ENCODE measurements at places on chromosomes 6 and 20.

- DNase-seq = no peak
Measured at GRCh38 chr20:13059398-13060136, 50.8 kb downstream of the SPTLC3 start.

GRCh38 chr6:137775720-137776119, 91.3 kb upstream of the TNFAIP3 start:
- no peak for DNase-seq

DNA sequence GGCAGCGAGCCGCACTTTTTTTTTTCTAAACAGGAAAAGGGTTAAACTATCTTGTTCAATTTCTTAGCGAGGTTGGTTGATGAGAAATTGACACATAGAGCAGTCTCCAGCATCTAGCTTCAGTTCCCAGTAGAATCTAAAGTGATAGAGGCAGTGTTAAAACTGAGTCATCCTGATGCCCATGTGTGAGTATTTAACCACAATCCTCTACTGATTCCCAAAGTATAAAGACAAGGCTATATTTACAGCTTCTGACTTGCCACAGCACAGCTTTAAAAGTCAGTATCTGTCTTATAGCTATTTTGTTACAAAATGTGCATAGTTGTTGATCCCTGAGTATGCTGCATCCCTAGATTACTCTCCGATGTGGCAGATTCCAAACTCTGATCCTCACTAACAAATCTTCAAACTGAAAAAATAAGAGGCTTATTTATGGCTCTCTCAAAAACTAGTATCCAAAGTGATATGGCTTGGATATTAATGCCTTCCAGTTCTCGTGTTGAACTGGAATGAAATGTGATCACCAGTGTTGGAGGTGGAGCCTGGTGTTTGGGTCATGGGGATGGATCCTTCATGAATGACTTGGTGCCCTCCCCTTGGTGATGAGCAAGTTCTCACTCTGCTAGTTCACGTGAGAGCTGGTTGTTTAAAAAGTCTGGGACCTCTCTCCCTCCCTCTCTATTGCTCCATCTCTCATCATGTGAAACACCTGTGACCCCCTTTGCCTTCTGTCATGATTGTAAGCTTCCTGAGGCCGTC, 13.1 kb upstream of the POPDC3 start:
- no peak for DNase-seq

DNA sequence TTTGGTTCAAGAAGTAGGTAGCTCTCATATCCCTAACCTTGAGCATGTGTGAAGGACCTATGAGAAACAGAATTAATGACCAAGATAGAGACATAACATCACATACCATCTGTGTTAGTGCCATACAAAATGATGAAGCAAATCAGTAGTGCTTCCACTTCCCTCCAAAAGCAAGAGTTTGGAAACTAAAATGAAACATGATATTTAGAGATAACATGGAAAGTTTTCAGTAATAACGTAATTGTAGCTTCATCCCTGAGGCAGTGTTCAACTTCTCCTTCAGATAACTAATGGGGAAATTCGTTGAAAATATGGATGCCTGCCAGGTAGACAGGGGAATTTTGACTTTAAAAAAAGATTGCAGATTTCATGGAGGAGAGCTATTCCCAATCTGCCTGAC, 248.4 kb upstream of the IRAK1BP1 start:
- no peak for DNase-seq

- no peak for DNase-seq
Measured at GRCh38 chr20:52096117-52096516, 95.5 kb downstream of the ZFP64 start.

DNA sequence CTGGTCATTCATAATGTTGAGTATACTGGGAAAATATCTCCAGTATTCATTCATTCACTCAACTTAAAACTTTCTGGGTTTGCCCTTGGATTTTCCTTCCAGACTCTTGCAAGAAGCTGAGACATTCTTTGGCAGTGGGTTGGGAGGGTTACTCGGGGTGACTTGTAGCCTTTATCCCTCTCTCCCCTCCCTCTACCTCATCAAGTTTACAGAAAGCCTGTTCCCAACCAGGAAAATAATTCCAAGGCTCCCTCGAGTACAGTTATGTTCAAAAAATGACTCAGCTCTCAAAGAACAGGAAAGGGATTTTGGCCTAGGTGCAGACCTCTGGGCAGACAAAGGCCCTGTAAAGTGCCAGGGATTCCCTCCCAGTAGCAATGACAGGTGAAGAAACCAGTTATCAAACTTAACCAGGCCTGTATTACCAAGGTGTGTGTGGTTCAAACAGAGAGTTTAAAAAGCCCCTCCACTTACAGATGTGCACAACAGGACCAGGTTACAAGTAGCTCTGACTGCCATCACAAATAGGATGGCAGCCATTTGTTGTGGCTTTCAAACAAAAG, 22.2 kb downstream of the FKBP1A start:
- DNase-seq = no peak

- no peak for DNase-seq
Measured at GRCh38 chr6:168190014-168190405, 111.0 kb upstream of the FRMD1 start.

DNA sequence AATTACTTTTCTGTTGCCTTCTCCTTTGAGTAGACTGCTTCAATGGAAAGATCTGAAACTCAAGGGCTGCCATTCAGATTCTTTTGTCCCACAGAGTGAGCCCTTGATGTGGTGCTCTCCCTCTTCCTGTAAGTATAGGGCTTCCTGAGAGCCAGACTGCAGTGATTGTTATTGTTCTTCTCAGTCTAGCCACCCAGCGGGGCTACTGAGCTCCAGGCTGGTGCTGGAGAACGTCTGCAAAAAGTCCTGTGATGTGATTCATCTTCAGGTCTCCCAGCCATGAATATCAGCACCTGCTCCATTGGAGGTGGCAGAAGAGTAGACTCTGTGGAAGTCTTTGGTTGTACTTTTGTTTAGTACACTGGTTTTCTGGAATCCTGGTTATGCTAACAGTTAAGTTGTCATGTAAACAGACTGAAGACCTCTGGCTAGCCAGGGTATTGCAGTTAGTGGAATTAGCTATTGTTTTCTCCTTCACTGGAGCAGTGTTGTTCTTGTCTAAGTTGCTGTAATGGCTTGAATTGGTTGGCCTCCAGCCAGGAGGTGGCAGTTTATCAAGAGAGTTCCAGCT, 240.9 kb downstream of the COL12A1 start:
- peak; percentile 45 for DNase-seq

GRCh38 chr6:24918641-24919055, 17.1 kb downstream of the RIPOR2 start:
- no peak for DNase-seq

GRCh38 chr6:87213364-87213763, 58.0 kb downstream of the ZNF292 start:
- no peak for DNase-seq

DNA sequence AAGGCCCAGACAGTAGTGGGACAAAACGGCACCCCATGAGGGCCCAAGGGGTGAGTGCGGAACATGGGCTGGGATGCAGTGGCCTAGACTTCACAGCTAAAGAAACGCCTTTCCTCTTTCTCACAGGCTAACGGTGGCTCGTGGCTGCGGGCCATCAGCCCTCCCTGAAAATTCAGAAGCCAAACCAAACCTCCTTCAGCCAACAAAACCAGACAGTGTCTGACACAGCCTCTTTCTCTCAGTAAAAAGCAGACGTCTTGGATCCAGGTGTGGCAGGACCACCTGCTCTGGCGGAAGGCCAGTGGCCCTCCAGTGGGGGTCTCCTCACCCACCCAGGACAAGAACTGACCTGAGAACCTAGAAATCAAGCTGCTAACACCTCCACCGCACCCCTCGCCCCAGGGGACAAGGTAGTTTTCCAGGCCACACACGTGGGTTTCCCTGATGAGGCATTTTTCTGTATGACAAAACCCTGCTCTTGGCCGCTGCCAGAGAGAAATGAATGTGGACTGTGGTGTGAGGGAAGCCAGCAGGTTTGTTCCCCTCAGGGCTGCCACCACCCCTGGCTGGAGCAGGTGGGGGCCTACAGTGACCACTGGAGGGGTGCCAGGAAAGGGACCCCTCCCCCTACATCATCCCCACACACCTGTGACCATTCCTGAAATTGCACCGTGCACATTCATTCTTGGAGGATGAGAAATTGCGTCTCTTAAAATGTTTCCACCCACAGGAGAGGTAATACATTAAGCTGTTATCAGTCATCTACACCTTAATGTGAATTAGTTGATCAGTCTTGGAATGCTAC, 76.8 kb upstream of the PIM1 start:
- no peak for DNase-seq

GRCh38 chr6:39402239-39402751, 79.8 kb upstream of the KCNK16 start:
- DNase-seq = no peak

- DNase-seq = no peak
Measured at GRCh38 chr6:147509891-147510290, 1.4 kb downstream of the SAMD5 start.

GRCh38 chr6:43274916-43275597, 23.0 kb upstream of the SLC22A7 start:
- no peak for DNase-seq

DNA sequence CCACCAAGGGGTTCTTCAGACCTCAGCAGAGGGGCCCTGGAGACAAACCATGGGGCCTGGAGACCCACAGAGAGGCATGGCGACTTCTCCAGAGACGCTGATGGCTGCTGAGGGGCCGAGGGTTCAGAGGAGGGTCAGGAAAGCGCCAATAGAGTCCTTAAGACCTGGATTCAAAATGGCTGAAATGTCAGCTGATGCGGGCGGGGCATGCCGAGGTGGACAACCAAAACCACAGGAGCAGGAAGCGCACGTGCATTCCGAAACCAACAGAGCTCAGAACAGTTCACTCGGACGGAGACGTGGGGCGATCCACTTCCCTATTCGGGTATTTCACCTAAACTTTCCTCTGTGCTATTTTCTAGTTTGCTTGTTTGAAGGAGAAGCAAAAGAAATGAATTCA, 99.9 kb upstream of the RIN2 start:
- no peak for DNase-seq

DNA sequence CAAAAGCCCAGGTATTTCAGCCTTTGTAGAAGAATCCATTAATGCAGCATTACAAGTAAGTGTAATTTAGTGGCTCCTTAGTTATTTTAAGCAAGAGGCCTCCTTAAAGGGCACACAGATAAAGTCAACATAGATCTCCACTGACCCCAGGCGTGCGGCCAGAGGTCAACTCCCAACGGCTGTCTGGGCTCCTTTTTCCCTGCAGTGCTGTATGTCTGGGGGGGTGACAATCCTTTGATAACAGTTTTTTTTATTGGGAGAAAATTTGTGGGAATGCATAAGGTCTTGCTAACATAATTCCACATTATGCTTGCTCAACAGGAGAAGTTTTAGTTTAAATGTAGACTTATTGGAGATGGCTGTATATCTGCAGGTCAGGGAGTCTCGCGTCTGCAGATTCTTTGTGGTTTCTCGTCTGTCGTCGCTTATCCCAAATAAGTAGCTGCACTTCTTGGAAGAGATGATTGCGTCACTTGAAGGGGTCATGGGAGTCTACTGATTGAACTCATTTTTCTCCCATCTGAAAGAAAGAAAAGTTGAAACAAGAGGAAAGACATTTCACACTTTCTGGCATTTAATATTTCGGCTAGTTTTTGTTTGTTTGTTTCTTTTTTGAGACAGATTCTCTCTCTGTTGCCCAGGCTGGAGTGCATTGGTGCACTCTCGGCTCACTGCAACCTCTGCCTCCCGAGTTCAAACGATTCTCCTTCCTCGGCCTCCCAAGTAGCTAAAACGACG, 151.7 kb upstream of the AKAP12 start:
- no peak for DNase-seq

GRCh38 chr6:154292066-154292465, 64.5 kb downstream of the IPCEF1 start:
- DNase-seq = no peak

DNA sequence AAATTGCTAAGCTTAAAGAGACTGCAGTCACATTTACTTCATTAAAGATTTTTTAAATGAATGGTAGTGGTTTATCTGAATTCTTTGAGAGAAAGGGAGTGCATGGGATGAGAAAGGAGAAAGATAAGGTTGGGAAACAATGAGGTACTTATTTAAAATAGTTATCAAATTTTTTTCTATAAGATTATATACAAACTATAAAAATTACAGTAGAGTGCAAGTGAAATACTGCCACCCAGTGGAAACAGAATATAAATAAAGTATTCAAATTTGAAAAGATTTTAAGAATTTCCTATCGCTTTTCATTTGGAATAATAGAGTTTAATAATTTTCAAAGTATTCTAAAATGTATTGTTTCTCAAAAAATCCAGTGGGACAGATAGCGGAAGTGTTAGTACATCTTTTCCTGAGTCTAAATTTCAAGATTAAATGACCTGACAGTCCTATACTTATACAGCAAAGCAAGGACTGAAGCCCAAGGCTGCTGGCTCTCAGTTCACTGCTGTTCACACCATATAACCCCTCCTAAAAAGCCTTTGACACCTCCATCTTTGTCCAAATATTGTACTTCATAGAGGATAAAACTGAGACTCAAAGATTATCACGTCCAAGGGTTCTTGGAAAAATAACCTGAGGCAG, 31.1 kb downstream of the EPM2A start:
- DNase-seq = no peak

GRCh38 chr6:20159781-20160540, 52.3 kb downstream of the MBOAT1 start:
- no peak for DNase-seq

DNA sequence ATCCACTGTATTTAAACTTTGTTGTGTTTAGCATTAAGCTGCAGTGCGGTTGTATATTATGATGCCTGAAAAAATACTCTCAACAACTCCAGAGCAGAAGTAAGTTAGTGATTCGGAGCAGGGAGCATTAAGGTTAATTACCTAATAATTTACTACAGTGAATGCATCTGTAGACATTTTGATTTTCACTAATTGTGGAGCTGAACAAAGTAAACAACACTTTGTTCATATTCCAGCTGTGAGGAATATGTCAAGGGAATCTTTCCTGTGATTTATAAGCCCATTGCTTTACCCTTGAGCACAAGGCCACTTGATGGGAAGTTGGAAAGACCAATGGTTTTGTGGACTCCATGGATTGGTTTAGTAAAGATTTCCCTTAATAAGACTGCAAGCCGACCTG, 77.1 kb downstream of the CBLN4 start:
- DNase-seq = no peak
